ENCODE measurements at places on chromosomes 7 and 10.

DNA sequence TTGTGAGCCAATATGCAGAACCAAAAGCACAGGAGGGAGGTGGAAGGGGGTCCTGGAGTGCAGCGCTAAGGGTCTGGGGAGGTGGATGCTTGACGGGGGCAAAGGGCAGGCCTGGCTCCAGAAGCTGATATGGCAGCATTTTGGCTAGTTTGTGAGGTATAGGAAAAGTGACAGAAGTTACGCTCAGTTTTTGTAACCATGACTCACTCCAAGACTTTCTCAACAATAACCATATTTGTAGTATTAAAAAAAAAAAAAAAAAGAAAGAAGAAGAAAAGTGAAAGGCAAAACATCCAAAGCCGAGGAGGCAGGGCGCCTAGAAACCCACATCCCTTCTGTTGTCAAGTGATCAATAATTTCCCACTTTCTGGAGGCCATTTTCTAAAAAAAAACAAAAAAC, 92.3 kb downstream of the RNF216 start:
- DNase-seq = no peak

DNA sequence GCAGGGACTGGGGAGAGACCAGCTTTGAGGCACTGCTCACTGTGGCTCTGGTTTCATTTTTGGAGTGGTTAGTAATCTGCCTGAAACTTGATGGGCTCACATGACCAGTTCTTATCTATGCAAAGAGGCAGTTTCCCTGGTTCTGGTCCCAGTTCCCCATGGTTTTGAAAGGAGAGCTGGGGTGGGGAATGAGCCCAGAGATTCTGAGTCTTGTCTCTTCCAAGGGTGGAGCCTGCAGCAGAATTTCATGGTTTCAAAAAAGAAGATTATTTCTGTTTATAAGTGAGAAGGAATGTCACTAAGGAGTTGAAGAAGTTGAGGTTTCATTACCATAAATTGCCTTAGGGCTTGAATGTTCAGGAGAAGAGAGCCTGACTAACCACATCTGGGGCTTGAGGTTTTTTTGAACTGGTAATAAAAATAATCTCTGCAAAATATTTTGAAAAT, 190.2 kb upstream of the HABP2 start:
- peak; percentile 19 for DNase-seq

GRCh38 chr10:107166403-107166802, 1.9 kb upstream of the SORCS1 start:
- no peak for DNase-seq

- peak; percentile 94 for DNase-seq
Measured at GRCh38 chr10:126315494-126316177, 72.6 kb downstream of the ADAM12 start.

- no peak for DNase-seq
Measured at GRCh38 chr7:116786791-116787443, 75.5 kb upstream of the CAPZA2 start.

- DNase-seq = no peak
Measured at GRCh38 chr7:138355254-138355653, 104.8 kb upstream of the TRIM24 start.

DNA sequence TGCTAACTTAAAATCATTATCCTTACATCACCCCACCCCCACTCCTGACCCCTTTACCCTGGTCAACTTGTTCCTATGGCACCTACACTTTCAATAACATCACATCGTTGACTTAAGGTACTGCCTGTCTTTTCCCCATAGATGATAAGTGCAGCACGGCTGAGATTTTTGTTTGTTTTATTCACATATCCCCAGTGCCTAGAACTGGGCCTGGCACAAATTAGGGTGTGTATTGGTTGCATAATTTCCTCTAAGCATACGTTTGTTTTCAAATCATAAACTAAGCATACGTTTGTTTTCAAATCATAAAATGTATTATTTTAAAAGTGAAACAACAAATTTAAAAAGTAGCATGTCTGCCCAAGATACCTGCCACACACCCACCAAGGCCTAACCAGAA, 35.3 kb downstream of the ANXA11 start:
- DNase-seq = no peak

DNA sequence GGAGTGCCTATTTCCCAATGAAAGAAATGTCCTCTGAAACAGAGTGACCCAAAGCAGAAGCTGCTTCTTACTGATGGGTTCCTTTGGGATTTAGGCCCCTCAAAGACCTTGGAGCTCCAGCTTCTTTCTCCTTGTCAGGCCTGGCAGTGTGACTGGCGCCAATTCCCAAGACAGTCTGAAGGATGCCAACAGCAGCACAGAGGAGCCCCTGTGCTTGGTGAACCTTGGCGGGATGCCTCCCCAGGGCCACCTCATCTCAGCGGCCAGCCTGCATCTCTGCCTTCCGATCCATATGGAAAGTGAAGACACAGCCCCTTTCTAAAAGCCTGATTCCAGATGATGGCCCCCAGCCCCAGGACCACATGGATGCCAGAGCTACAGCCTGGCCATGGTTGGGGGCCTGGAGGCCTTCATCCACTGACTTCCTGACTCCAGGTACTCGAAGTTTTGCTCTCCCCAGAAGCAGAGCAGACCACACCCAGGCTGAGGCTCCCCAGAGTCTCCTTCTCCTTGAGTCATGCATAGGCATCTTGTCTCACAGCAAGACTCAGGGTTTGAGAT, 45.4 kb downstream of the FBXW4 start:
- DNase-seq = no peak

DNA sequence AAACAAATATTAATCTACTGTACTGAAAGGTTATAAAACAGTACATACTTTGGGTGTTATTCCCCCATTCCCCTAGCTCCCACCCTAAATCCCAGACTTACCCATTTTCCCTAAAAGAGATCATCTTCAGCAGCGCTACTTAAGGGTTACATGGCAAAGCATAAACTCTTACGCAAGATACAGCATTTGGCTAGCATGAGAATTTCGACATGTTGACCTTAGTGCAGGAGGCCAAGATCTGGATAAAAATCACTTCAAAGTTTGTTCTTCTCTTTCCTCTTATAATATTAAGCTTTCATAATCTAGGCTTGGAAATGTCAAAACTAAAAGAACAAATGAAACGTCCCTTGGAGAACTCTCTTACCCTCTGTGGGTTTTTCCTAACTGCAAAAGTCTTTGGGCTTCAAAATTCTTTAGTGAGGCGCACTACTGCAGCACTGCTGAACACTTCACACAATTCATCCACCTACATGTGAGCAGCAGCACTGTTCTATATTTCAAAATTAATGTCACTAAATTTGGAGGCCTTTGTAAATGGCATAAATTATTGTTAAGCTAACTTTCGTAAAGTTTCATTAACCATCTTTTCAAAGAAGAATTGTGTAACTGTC, 59.5 kb upstream of the PDLIM1 start:
- DNase-seq = no peak

DNA sequence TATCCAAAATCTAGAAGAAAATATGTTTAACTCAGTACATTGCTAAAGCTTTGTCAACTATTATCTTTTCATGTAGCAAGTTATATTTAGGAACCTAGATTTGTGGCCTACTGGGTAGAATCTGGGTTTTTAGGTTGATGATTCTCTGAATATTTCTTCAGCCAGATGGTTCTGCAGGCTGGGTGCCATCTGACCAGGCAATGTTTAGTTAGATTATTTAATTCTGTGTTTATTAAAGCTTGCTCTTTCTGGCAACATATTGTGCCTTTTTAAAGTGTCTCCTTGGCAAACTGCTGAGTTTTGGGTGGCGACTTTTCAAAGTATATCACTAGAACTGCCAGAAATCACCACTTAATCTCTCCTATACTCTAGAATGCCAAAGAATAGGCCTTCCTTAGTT, 114.1 kb downstream of the LHFPL3 start:
- no peak for DNase-seq

DNA sequence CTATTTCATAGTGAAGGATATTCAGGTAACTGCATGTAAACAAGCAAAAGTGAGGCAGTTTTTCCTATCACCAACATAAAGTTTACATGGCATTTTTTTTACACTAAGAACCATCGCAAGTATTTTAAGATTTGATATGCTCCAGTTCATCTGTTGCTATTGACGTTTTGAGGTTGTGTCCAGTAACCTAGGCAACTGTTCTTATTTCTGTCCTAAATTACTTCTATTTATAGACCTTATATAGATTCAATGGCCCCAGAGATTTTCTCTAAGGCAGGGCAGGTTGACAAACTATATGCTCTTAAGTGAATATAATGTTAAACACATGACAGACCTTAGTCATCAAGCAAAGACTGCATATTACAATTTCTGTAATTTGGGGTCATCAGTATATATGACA, 830.2 kb upstream of the LRRTM3 start:
- DNase-seq = no peak

GRCh38 chr10:89388806-89389205, 3.6 kb upstream of the IFIT1 start:
- DNase-seq = no peak

GRCh38 chr10:4431114-4431863, 394.7 kb upstream of the AKR1E2 start:
- DNase-seq = peak; percentile 95

GRCh38 chr7:90660100-90660499, 64.0 kb downstream of the CDK14 start:
- DNase-seq = no peak

DNA sequence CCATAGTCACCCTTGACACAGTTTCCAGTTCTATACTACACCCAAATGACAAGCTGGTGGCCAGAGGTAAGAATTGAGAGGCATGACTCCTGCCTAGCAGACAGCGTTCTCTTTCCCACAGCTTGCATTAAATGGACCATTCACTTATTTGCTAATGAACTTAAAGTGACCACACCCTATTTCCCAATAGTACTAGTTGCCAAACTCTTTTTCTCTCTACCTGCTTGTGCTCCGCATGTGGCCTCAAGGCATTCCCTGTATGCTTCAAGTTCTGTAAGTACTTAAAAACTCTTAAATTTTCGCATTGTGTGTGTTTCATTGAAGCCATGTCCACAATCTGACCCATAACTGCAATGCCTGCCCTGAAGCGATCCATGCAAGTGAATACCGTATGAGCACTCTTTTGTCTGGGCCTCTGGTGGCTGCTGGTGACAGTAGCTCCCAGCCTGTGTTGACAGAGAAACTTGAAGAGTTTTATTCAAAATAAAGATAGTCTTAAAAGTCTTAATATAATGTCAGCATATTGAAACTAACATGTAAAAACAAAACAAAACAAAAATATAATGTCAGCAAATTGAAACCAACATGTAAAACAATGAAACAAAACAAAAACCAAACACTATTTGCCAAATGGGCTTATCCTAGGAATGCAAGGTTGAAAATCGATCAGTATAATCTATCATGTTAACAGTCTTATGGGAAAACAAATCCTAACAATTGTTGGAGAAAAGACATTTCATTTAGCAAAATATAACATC, 73.6 kb downstream of the CCSER2 start:
- peak; percentile 26 for DNase-seq

GRCh38 chr7:151078233-151079040, 2.2 kb downstream of the FASTK start:
- no peak for DNase-seq

GRCh38 chr7:134802762-134803161, 23.3 kb downstream of the CALD1 start:
- DNase-seq = no peak

DNA sequence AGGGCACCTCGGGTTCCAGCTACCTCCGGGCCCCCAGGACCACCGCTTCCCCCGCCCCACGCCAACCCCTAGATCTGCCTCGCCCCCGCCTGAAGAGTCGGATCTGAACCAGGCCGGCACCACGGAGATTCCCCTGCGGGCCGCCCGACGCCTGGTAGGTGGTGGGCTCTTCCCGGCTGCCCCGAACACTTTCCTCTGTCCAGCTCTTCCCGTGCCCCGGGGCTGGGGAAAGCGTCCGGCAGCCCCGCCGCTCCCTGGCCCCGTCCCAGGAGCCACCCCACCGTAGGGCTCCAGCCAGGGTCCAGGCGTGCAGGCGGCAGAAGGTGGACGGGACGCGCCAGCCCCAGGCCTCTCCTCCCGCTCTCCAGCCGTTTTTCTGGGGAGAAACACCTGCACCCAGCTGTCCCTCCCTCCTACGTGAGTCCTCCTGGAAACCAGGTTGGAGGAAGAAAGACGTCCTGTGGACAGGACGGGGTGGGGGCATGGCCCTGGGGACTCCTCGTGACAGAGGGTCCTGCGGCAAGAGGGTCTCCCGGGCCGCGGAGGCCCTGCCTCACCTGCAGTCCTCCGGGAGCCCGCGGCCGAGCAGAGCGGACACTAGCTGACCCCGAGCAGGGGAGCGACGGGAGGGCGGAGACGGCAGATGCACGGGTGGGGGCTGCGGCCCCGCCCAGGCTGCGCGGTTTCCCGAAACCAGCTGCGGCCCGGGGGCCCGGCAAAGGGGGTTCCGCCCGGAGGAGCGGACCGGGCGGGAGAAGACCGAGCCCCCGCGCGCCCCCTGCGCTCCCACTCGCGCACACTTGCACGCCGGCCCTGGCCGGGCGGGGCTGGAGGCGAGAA, at the start of gene TMEM176B:
TSS of gene TMEM176B (minus strand) at position 624 of the 840 bp plus-strand sequence. CDS start 3,795 bp downstream, outside the sequence.
- no peak for DNase-seq

- DNase-seq = no peak
Measured at GRCh38 chr7:2701832-2702593, 14.0 kb downstream of the AMZ1 start.

GRCh38 chr10:114167985-114168384, 6.0 kb downstream of the CCDC186 start:
- no peak for DNase-seq

GRCh38 chr7:25779002-25779546, 372.9 kb upstream of the NFE2L3 start:
- DNase-seq = no peak

DNA sequence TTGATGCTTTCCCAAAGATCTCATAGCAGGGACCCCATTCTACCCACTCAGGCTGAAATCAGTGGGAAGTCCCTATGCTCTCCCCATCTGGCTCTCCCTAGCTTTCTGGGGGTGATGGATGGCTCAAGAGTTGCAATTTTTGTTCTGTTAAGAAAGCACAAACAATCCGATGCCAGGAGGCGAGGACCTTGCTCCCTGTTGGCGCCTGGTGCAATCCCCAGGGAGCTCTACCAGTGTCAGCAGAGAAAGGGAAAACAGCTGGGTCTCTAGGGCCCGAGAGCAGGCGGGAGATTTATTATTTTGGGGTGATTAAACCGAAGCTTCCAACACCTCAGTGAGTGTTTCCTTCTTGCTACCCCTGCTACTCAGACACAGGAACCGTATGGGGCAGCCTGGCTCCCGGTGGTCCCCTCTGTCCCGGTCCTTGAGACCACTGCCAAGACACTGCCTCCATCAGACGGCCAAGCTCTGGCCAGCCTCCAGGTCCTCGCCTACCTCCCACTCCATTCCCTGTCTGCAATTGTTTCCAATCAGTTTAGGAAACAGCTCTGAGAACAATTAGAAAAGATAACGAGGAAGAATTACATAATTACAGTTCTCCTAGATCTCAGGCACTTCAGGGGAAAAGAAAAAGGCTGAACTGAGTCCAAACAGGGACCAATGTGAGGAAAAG, 147.9 kb downstream of the PLXNA4 start:
- DNase-seq = no peak

DNA sequence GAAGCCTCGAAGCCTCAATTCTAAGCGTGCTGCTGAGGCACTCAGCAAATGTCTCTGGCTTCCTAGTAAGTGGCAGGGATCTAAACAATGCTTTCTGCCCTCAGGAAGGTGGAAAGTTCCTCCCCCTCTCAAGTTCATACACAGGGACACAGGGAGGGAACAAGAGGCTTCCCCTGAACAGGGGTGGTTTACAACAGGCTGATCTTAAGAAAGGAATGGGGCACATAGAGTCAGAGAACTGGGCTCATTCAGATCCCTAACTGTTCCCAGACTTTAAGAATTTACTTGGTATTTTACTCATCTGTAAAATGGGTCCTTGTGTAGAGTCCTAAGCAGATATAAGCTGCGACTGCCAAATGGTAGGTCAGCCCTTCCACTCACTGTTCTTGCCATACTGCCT, 2.5 kb downstream of the TNS3 start:
- DNase-seq = no peak

- DNase-seq = no peak
Measured at GRCh38 chr7:82032901-82033300, 263.1 kb upstream of the HGF start.

- DNase-seq = no peak
Measured at GRCh38 chr7:22868509-22868908, 45.9 kb upstream of the TOMM7 start.

All from astrocyte (in vitro differentiated cells and primary cell).